T1000 (cell line): ENCODE measurements at places on chromosomes 16 and 17.

GRCh38 chr16:87227296-87227951 lies 89.8 kb downstream of the C16orf95 start:
- DNase-seq: no peak

DNA sequence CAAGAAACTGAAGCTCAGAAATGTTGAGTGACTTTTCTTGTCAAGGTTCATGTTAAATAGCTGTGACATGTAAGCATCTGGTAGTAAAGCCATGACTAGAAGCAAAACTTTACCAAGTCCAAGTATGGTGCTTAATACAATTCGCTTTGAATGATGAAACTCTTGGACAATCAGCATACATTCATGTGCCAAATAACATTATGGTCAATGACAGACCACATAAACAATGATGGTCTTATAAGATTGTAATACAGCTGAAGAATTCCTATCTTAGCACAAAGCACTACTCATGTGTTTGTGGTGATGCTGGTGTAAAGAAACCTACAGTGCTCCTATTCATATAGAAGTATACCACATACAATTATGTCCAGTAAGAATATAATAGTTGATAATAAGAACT lies 97.1 kb upstream of the RPRML start:
- no peak for DNase-seq

GRCh38 chr16:25692742-25693508 lies 1.2 kb downstream of the HS3ST4 start:
- no peak for DNase-seq

DNA sequence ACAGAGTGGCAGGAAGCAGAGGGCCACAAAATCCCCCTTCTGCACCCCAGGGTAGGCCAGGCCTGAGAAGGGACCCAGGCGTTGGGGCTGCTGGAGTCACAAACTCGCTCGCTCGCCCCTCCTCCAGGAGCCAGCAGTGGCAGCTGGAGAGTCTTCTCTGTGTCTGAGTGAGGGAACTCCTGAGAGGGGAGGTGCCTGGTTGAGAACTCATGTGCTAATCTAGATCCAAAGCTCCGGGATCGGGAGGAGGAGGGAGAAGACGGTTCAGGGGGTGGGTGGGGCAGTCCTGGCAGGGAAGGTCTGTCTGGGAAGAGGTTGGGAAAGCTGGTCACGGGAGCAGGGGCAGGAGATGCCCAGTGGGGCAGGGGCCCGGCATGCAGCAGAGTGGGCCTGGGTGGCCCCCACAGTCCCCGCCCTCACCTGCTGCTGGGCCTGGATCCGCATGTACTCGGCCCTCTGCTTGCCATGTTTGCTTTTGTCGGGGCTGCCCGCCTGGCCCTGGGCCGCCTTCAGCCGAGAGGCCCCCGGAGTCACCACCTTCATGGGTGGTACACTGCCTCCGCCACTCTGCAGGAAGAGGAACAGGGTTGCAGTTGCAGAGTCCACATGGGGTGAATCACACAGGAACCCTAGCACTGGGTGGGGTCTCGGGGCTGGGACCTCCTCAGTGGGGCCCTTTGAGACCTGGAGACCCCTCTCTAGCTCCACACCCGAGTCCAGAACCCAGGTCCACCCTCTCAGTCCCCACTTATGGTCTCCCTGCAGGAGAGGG lies 62.2 kb downstream of the SRCIN1 start:
- DNase-seq: no peak

DNA sequence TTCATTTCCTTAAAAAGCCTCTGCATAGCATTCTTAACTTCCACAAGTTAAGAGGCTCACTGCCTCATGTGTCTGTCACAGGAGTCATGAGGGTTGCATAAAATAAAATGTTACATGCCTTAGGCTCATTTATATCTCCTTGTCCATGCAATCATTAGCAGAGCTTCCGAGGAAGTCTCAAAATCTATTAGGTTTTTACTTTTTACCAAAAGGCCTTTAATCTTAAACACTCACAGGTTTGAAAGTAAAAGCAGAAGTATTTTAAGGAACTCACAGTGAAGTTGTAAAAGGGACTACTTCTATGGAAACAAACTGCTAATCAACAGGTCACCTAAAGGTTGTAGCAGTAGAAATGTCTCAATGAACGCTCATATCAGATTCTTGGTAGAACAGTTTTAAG lies 5.2 kb upstream of the ATP6V0A1 start:
- no peak for DNase-seq

GRCh38 chr17:43817826-43818225 lies 15.1 kb downstream of the MPP3 start:
- no peak for DNase-seq

GRCh38 chr17:39667945-39668924 lies at the start of gene PNMT:
PNMT (plus strand) TSS chr17:39668453; CDS start chr17:39668476, 23 bp downstream.
- no peak for DNase-seq

- no peak for DNase-seq
Observed at GRCh38 chr17:17258998-17259397, 22.0 kb upstream of the FLCN start.

- no peak for DNase-seq
Observed at GRCh38 chr17:76104140-76104895, 731 bp upstream of the EXOC7 start.

DNA sequence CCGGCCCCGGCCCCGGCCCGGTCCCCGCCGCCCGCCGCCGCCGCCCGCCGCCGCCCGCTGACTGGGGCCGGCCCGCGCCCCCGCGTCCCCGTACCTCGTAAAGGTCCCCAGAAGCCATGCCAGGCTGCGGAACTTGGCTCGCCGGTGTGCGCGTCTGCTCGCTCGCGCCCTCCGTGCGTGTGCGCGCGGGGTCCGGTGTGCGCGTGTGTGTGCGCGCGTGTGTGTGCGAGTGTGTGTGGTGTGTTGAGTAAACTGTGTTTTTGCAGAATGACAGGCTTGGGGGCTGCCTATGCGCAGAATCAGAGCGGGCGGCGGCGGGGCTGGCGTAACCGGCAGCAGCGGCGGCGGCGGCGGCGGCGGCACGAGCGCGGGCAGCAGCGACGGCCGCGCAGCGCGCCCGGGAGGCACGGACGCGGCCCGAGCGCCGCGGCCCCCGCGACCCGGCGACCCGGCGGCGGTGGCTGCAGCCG lies 307 bp downstream of the CDYL2 start:
- DNase-seq: no peak

GRCh38 chr17:65560628-65561451 lies 608 bp downstream of the AXIN2 start:
- peak; percentile 86 for DNase-seq
